Activated CD4-positive, alpha-beta T cell treated with anti-CD3 and anti-CD28 coated beads for 24 hours (primary cell): ENCODE measurements at places on chromosomes 6 and 20.
A peak's percentile ranks its signal among the peaks of the same experiment; 100 is the strongest.

DNA sequence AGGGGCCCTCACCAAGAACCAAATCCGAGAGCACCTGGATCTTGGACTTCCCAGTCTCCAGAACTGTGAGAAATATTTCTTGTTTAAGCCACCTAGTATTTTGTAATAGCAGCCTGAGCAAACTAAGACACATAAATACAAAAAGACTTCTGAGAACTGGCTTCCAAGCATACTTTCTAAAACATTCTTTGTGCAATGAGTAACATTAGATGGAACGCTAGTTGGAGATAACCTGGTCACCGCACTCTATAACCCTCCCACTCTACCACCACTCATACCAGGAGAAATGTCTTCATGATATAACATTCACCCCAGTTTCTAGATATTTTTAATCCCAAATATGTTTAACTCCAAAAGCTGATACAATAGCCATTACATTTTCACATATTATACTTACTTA lies 169.5 kb upstream of the THEMIS start:
- DNase-seq = no peak

- DNase-seq = no peak
These were observed 2.0 kb downstream of the AIF1 start for GRCh38 chr6:31617010-31617409.

- DNase-seq = no peak
These were observed 27.2 kb downstream of the PNPLA1 start for GRCh38 chr6:36297051-36297450.

DNA sequence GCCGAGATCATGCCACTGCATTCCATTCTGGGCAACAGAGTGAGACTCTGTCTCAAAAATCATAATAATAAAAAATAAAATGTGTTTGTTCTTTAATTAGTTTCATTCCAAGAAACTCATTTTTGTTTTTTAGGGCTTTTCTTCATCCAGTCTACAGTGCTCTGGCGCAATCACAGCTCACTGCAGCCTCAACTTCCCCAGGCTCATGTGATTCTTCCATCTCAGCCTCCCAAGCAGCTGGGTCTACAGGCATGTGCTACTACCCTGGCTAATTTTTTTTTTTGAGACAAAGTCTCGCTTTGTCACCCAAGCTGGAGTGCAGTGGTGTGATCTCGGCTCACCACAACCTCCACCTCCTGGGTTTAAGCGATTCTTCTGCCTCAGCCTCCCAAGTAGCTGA lies 143.6 kb upstream of the JARID2 start:
- DNase-seq = no peak

DNA sequence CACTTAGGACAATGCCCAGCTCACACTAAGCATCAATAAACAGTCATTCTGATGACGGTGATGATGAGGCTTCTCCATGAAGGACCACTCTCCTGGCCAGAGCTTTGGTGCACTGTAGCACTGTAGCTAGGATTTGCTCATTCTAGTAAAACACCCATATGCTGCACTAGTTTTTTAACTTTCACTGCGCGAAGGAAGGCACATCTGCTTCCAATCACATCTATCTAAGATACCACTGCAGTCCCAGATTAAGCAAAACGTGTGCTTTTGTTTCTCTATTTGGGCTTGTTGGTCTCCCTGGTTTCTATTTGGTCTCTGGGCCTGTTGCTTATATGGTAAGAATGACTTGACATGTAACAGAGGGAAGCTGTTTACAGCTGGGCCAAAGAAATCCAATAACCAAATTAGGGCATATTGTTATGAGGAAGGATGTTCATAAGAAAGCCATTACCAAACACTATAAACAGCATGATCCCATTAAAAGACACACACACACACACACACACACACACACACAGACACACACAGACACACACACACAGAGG lies 62.4 kb downstream of the FAM229B start:
- no peak for DNase-seq

DNA sequence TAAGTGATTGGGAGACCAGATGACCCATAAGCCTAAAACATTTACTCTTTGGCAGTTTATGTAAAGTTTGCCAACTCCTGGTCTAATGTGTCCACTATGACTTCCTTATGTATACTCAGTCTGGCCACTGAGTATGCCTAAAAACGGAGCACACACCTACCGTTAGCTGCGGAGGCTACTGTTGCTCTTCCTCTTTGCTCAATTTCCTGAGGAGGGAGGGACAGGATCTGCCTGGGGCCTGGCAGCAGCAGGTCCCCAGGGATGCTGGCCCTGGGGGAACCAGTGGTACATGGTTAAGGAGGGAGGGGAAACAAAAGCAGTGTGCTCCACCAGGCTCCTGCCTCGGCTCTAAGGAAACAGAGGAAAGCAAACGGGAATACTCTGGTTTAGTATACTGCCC lies 113.5 kb downstream of the CDYL start:
- no peak for DNase-seq

- DNase-seq = no peak
These were observed 44.9 kb upstream of the KCNG1 start for GRCh38 chr20:51067792-51068191.

GRCh38 chr20:47610247-47610944 lies 108.7 kb downstream of the NCOA3 start:
- peak; percentile 44 for DNase-seq

DNA sequence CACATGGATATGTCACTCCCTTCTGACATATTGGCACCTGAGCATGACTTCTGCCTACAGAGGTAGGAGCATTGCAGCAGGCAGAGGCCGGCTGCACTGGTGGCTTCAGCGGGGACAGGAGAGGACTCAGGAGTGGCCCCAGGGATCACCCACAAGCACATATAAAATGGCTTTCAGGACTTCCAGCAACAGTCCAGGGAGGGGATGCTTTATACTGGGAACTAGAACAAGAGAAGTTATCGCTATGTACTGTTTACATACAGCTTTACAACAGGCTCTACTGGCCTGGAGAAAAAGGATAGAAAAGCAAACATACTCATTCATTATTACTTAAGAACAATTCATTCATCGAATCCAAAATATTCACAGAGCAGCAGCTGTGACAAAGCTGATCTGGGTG lies 337.8 kb downstream of the THBS2 start:
- DNase-seq = no peak

DNA sequence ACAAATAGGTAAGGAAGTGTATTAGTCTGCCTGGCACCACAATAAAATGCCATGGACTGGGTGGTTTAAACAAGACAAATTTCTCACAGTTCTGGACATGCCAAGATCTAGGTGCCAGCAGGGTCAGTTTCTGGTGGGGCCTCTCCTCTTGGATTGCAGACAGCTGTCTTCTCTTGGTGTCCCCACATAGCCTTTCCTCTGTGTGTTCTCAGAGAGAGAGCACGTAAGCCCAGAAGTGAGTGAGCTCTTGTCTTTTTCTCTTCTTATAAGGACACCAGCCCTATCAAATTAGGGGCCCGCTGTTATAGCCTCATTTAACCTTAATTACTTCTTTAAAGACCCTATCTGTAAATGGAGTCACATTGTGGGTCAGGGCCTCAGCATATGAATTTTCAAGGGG lies 28.3 kb downstream of the SMPDL3A start:
- DNase-seq = no peak

DNA sequence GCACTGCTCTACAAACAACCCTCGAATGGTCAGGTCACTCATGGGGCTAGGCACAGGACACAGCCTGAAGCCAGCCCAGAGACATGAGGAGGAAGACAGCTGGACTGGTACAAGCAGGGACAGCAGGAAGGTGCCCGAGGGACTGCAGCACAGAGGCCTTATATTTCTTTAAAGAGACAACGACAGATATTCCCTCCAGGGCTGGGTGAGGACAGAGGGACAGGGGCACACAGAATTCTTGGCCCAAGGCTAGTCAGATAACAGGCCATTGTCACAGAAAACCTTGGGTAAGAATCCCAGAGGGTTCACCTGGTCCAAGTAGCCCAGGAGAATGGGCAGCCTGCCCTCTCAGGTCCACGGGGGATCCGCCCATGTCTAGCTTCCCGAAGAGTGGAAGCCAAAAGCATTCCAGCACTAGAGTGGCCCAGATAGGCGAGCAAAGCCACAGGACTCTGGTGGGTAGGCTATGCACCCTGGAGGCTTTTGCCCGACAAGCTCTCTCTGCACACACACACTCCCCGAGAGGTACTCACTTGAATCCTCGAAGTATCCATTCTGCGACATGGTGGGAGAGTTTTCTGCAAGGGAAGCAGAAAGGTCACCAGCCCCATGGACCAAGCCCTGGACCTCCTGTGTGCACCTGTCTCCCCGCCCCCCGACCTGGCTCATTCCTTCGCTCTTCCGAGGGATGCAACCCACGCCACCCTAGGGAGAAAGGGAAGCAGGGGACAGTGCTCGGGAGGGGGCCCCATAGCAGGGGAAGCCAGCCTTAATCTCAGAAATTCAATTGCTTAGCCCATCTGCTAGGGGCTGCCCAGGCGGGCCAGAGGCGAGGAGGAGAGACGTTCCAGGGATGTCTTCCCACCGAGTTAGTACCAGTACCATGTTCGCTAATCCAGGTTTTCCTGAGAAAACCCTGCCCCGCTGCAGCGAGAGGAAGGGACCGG lies 1.7 kb downstream of the SLC4A11 start:
- DNase-seq = no peak

DNA sequence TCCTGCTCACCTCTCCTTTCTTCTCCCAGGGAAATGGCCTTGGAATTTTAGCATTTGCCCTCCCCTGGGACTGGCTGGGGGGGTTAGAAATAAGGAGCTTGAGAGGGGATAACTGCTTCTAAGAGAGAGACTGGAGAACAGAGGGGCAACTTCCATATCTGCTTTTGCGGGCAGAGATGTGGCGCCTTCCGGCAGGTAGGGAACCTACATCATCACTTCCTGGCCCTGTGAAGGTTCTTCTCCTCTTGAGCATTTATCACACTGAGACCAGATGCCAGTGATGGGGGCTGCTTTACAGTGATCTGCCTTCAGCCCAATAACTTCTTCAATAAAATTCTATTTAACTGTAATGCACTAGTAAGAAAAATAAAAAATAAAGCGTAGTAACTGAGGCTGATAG lies 48.1 kb downstream of the TBC1D7 start:
- DNase-seq = no peak

DNA sequence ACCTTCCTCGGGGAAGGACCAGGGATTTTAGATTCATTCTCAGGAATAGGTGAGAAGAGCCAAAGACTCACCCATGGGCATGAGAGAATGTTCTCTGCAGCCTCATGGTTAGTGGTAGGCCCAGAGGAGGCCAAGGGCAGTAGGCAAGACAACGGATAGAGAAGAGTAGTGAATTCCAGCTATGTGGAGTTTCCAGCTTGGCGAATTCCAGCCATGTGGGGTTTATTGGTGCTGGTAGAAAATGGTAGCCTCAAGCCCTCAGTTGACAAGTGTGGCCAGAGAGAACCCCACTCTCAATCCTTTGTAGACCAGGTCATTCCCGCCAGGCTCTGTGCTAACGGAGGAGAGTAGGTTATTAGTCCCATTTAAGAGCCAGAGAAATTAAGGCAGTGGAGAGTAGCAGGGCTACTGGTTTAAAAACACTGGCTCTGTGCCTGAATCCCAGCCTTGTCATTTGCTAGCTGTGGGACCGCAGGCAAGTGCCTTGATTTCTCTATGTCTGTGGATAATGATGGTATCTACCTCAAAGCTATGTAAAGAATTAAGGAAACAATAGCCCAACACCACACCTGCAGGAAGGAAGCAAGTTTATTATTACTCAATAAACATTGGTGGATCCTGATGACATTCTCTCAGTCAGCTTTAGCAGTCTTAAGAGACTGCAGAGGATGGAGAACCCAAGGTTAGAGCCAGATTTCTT lies 2.0 kb upstream of the SLC9A8 start:
- no peak for DNase-seq

DNA sequence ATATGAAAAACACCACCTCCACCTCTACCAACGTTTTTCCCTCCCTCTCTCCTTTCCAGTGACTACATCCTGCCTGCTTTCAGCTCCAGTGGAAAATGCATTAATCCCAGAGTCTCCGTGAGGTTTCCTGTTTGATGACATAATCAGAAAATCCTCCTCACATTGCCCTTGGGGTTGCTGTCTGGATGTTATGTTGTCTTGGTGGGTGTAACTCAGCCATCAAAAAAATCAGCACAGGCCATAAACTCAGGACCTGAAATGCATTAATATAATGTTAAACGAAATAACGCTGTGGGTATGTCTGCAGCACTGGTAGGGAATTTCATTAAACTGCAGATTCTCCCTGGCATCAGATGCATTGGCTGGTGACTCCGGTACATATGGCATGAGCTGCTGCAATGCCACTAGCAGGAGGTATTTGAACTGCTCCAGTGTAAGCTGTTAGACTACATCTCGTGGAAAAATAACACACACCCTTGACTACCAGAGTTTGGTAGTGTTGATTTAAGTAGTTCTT lies 297.8 kb downstream of the PRL start:
- no peak for DNase-seq

DNA sequence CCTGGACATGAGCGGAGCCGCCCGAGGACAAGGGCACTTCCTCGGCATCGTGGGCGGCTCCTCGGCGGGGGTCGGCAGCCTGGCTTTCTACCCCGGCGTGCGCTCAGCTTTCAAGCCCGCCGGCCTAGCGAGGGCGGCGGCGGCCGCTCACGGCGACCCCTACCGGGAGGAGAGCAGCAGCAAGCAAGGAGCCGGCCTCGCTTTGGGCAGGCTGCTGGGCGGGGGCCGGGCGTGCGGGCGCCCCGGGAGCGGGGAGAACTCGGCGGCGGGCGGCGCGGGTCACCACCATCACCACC lies 6.7 kb downstream of the PRDM13 start:
- DNase-seq = no peak

- DNase-seq = no peak
These were observed 66.7 kb upstream of the SAMD5 start for GRCh38 chr6:147441751-147442150.

- no peak for DNase-seq
These were observed 4.9 kb upstream of the TOX2 start for GRCh38 chr20:43909720-43910119.

GRCh38 chr20:11090751-11091150 lies 417.0 kb upstream of the JAG1 start:
- no peak for DNase-seq

DNA sequence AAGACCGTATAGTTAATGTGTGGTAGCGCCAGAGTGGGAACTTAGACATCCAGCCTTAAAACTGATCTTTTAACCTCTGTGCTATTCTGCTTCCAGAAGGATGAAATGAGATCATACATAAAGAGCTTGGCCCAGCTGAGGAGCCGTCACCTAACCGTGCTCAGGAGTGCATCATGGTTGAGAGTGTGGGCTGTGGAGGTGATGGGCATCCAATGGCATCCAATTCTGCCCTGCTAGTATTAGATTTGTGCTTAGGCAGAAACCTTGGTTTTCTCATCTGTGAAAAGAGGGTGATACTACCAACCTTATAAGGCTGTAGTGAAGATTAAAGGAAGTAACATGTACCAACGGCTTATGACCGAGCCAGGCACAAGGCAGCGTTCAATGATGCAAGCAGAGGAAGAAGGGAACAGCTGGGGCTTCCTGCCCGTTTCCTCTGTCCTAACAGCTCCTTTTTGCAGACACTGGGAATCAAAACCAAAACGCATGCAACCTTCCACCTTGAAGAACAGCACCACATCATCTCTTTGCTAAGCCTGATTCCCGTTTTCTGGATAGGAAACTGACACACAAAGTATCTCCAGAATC lies 1.3 kb downstream of the SLC22A16 start:
- DNase-seq = no peak
